ENCODE measurements at places on chromosomes 6 and 20.

GRCh38 chr6:16135066-16135465, 6.2 kb downstream of the MYLIP start:
- no peak for DNase-seq

- no peak for DNase-seq
Observed at GRCh38 chr6:149366267-149366921, 33.7 kb upstream of the SUMO4 start.

DNA sequence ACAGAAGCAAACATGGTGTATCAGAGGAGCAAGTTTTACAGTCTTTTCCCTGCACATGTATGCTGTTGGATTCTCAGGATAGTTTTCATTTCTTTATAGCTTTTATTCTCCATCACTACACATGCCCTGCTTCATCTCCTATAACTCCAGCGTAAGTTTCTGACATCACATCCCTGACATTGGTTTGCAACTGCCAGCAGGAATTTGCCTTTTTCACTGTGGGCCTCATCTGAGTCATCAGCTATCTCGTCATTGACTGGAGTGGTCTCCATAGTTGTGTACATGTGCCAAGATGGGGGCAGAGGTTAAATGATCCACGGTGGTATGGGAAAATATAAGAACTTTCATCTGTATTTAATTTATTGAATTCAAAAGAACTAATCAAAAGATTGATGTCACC, 96.7 kb downstream of the SLX4IP start:
- no peak for DNase-seq

DNA sequence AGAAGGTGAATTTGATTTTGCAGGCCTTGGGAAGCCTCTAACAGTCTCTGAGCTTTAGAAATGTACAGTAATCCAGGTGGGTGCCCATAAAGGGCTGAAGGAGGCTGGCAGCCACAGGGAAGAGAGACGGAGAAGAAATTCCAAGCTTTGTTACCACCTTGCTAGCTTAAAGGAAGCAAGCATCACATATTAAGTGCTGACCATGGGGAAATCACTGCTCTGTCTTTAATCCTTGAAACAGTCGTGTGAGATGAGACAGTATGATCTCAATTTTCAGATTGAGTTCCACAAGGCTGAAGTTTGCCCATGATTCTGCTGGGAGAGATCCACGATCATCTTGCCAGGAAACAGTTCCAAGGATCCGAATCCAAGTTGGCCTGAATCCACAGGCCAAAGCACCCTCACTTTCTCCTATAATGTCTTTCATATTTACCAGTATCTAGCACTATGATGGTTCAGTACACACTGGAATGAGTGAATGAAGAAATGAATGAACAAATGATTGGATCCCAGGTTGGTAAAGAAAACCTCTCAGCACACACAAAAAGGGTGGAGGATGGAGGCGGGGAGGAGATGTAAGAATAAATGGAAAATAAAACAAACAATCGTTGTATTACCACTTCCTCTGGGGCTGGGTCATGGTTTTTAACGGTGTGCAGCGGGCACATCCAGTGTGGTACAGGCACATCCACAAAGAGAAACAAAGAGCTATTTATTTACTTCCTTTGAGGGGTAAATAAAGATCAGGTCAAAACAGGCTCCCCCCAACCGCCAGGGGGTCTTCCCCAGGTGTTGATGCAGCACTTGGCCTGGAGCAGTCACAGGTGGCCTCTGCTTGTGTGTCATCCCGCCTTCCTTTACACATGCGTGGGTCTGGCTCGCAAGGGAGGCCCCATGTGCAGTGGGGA, 28.2 kb upstream of the TAF8 start:
- no peak for DNase-seq

GRCh38 chr6:2517401-2517800, 233.3 kb downstream of the MYLK4 start:
- DNase-seq = no peak

DNA sequence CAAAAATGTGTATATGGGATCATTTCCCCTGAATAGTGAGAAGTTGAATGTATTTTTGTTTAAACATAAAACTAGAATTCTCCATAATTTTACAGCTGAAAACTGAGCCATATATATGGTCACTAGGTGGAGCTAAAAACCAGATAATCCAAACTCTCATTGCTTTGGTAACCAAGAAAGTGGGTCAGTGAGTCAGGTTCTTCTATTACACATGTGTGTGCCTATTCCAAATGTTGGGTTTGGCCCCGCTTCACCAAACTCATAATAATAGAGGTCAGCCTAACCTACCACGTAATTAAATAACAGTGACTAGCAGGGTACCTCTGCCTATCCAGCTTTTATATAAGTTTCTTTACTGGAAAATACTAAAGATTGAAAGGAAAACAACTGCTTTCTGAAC, 19.3 kb upstream of the RNGTT start:
- DNase-seq = peak; percentile 81

- DNase-seq = peak; percentile 54
Observed at GRCh38 chr20:46458866-46459750, 52.7 kb upstream of the ELMO2 start.

GRCh38 chr6:27672113-27672799, 199.4 kb upstream of the ZNF184 start:
- peak; percentile 73 for DNase-seq

GRCh38 chr6:87181903-87182302, 26.5 kb downstream of the ZNF292 start:
- no peak for DNase-seq

GRCh38 chr6:131741688-131742393, 31.0 kb upstream of the CTAGE9 start:
- no peak for DNase-seq

Measured in NCI-H774 (cell line).